ENCODE measurements at places on chromosomes 16 and 17. TPM values are rescaled to one million over a fixed set of nuclear protein-coding genes. Genes with fewer than 3 reads are reported as not detected.

The ARMC7 gene
- 4.0 TPM for polyA plus RNA-seq

The HOXB4 gene
- 0.33 TPM for polyA plus RNA-seq

The RNPS1 gene
- 312 TPM for polyA plus RNA-seq

The CD300LB gene
- polyA plus RNA-seq: not detected

The SLC6A2 gene
- polyA plus RNA-seq: not detected

The MRC2 gene
- 0.08 TPM for polyA plus RNA-seq

The OR1A1 gene
- polyA plus RNA-seq: not detected
